Fibroblast of the conjunctiva (primary cell): ENCODE measurements at places on chromosomes 16 and 17.

DNA sequence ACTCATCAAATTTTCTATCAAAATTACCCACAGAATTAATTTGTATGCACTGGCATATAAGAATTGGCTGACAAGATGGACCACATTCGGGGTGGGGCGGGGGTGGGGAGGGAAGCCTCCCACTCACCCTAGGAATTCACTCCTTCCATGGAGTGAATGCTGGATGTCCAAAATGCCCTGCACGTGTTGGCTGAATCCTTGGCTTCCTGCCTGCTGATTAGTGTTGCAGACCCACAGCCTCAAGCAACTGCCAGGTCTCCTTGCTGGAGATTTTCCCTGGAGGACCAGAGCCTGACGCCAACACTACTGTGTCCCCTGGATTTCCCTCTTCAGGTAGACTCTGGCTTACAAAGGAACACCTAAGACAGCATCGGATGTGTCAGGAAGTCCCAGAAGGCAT, 575.7 kb upstream of the CDH11 start:
- DNase-seq, result no peak

DNA sequence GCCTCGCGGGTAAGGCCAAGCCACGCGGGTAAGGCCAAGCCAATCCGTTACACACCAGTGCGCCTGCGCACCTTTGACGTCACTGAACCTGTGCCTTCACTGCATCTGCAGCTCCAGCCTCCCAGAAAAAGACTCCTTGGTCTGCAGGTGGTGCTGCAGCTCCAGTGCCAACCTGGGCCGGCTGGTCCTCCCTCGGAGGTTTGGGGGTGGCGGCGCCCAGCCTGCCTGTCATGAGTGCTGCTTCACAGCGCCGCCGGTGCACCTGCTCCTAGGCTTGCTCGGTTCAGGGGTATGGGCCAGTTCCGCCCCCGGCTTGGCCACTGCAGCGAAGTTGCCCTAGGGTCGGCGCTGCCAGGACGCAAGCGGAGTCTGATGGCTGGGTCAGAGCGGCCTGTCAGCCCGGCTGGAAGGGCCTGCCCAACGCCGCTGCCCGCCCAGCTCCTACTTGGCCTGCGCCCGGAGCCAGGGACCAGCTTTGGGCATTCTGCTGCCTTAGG, 146.6 kb downstream of the USP22 start:
- DNase-seq, result no peak

DNA sequence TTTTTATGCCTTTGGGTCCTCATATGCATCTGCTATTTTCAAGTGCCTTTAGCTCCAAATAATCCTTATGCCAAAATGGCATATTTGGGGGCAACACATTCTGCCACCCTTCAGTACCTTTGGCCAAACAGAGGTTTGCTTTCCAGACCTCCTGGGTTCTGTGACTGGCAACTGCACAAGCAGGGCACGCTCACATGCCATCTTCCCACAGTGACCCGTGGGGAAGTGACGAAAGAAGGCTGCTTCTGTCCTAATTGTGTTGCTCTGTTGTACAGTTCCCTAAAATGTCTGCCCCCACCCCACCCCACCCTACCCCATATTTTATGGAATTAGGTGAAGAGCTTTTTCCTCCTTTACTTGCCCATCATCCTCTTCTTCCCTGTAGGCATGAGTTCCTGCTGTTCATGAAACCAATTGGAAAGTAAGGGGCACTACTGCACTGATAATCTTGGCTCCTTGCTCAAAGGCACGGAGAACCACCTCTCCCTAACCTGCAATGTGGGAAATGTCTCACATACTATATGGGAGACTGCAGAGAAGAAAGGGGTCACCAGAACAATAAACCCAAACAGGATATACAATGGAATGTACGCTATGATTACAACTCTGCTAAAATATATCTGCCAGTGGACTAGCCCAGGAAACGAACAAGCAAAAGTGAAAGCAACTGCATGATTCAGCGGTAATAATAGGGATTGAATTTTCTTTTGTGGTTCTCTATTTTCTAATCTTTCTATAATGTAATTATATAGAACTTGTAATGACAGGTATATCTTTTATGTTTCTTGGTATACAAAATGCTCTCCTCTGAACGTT, 3.3 kb upstream of the SLFN12L start:
- DNase-seq, result no peak

GRCh38 chr16:76478105-76478504, 200.9 kb downstream of the CNTNAP4 start:
- no peak for DNase-seq

GRCh38 chr17:32629563-32630190, 142.9 kb downstream of the CDK5R1 start:
- DNase-seq, result no peak

- no peak for DNase-seq
These were observed 223.1 kb downstream of the SEC14L1 start for GRCh38 chr17:77363821-77364361.

DNA sequence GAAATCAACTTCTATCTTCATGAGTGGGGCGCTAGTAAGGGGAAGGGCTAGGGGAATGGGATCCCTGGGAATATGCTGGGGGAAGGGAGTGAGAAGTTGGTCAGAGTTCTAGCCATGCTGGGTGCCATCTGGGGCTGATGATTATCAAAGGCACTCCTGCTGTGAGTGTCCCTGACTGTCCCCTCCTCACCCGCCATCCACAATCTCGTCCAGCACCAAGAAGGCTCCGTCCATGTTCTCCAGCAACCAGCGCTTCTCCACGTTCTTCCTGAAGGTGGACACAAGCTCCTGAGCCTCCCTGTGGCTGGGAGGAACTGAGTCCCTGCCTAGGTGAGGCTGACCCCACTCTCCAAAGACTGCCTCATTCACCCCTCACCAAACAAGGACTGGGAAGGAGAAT, 5.6 kb downstream of the COPZ2 start:
- DNase-seq, result no peak

DNA sequence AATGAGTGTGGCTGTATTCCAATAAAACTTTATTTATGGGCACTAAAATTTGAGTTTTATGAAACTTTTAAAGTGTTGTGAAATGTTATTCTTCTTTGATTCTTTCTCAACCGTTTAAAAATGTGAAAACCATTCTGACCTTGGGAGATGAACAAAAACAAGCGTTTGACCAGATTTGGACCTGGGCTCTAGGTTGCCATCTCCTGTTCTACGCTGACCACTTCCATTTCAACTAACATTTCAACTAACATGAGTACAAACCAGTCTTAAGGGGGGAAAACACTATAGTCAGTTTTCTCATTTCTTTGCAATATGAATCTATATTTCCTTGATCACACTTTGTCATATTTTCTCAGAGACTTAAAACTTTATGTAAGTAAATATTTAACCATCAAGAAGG, 118.4 kb upstream of the IRX5 start:
- no peak for DNase-seq

DNA sequence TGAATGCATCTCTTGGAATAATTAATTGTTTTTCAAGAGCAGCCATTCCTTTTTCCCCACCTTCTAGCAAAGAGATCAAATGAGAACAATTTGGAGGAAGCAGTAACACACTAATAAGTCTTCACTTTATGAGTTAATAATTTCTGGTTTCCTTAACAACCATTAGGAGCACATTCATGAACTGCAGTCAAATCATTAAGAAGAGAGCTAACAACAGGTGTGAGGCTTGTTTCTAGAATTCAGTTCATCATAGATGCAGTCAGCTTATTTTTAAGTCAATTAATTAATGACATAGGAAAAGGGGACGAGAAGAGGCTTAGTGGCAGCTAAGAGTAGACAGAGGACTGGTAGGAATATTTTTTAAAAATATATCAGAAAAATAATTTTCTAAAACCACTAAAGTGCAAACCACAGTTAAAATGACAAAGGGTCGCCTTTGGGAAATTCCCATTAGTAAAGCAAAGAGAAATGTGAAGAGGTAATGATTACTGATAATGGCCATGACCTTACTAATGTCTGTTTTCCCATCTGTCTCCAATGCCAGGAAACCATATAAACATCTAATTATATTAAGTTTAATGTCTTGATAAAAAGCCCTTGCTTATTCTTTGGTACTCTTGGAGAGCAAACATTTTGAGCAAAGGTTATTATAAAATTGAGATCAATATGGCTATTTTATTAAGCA, 184.2 kb downstream of the KCNJ2 start:
- DNase-seq, result no peak

- no peak for DNase-seq
These were observed 6.5 kb upstream of the OR2C1 start for GRCh38 chr16:3349175-3349574.

DNA sequence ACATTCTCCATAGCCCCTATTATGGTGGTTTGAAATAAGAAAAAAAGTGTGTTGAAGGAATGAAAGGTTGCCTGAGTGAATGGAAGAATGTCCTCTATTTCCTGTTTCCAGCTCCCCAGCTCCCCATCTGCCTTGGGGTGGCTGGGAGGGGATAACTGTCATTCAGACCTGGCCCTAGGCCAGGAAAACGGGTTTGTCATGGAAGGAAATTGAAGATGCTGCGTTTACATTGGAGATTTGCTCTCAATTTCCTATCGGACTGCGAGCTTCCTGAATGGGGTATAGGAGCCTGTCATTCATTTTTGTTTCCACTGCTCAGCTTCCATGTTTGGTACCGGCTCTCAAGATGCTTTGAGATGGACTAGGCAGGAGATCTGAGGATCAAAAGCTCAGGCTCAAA, 2.2 kb upstream of the FZD2 start:
- DNase-seq, result no peak

- no peak for DNase-seq
These were observed 42.1 kb upstream of the BHLHA9 start for GRCh38 chr17:1227917-1228780.

DNA sequence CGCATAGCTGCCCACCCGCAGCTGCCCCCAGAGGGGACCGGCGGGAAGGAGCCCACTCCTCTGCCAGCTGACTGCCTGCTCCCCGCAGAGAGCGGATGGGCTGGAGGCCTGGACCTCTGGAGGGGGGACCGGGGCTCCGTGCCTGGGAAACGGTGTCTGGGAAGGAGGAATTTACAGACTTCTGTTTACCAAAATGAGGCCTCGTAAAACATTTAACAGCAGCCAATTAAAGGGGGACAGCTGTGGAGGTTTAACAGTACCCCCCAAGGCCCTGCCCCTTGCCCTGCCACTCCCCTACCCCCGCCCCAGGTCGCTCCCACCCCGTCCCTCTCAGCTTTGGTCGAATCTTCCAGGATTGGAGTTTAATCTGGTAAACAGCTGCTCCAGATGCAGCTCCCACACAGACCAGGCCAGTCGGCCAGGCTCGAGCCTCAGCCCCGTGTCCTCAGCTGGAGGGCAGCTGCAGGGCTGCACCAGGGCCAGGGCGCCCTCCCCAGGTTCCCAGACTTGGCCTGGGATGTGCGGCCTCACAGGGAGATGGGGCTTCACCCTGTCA, 41.1 kb downstream of the BAHCC1 start:
- no peak for DNase-seq

- no peak for DNase-seq
These were observed 4.8 kb upstream of the SHISA9 start for GRCh38 chr16:12896562-12896961.

GRCh38 chr17:69320210-69320907, 6.6 kb downstream of the ABCA5 start:
- DNase-seq, result no peak

DNA sequence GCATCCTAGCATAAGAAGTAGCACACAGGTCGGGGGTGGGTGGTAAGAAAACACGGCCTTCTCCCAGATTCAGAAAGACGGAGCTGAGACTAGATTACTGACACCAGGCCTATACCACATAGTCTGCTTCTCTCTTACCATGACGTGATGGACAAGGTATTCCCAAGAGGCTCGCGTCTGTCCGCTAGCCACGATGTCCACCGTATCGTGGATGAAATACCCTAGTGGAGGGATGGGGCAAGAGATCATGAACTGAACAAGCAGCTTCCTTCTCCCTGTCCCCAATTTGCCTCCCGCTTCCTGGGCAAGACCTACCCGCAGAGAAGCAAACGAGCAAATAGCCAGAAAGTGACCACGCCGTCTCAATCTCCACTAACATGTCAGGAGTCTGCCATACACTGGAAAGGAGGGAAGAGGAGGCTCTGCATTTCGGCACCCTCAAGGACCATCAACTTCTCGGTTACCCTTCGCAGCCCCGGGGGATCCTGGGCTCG, 820 bp downstream of the TLCD1 start:
- no peak for DNase-seq

- no peak for DNase-seq
These were observed at the start of gene PIEZO1 for GRCh38 chr16:88785106-88785924. Gene PIEZO1 (minus strand): TSS chr16:88785220. CDS start chr16:88784964, 256 bp downstream.

DNA sequence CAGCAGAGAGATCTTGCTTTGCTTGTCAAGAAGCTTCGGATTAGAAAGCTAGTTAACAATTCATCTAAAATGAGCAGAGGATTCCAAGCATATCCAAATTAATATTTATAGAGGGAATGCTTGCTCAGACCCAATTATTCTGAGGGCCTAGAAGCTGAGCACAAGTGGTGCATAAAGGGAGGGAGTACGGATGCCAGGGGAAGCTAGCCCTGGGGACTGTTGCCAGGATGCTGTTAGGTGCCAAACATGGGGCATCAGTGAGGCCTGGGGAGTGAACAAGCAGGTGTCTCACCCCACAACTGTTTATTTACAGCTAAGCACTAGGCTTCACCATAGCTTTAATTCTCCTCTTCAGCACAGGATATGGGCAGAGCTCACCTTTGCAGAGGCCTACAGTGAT, 684.1 kb upstream of the C16orf82 start:
- DNase-seq, result no peak

- DNase-seq, result no peak
These were observed 489.6 kb downstream of the CDH13 start for GRCh38 chr16:83116274-83116892.

DNA sequence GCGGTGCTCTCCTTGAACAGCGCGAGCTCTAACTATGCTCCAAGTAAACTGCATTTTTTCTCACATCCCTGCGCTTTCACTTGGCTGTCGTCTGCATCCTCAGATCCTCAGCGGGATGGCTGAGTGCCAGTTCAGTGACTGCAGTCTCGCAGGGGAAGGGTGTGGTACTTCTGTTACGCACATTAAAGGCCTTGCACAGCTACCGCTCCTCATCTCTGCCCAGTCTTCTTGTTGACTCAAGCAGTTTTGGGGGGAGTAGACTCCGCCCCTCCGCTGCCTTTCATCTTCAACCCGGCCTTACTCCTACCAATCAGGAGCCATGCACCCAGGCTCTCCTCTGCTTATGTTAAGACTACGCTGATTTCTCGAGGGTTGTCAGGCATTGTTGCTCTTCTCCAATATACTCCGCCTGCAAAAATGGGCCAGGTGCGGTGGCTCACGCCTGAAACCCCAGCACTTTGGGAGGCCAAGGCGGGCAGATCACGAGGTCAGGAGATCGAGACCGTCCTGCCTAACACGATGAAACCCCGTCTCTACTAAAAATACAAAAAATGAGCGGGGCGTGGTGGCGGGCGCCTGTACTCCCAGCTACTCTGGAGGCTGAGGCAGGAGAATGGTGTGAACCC, 10.0 kb downstream of the ATP5PD start:
- DNase-seq, result peak; percentile 84

GRCh38 chr16:86887416-86887815, 309.1 kb downstream of the FOXL1 start:
- no peak for DNase-seq

GRCh38 chr16:89096768-89097391, 3.2 kb downstream of the ACSF3 start:
- DNase-seq, result no peak
